ENCODE measurements at places on chromosomes 11 and 22.

DNA sequence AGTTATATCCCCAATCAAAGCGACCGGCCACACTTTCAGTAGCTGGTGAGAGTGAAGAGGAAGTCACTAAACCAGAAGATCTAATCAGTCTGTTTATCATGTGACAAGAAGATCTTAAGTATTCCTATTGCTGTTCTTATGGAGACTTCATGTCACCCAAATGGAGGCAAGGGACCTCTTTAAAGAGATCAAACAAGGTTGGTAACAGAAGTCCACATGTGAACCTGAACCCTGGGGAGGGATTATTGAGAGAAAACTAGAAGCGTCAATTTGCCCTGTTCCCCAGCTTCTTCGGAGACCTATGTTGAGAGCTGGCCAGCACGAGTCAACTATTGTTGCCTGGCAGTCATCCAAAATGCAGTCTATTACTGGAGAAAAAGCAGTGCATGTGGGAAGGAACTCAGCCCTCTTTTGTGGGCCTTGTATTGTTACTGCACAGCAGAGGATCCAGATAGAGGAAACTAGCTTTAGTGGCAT, 76.9 kb upstream of the CTSC start:
- peak overlapping the region; percentile 23 for H3K27ac ChIP-seq
- H3K27me3 ChIP-seq = no peaks in the 10 kb centered on the region
- H3K36me3 ChIP-seq = no peaks in the 10 kb centered on the region
- H3K4me3 ChIP-seq = no peak overlapping the region

DNA sequence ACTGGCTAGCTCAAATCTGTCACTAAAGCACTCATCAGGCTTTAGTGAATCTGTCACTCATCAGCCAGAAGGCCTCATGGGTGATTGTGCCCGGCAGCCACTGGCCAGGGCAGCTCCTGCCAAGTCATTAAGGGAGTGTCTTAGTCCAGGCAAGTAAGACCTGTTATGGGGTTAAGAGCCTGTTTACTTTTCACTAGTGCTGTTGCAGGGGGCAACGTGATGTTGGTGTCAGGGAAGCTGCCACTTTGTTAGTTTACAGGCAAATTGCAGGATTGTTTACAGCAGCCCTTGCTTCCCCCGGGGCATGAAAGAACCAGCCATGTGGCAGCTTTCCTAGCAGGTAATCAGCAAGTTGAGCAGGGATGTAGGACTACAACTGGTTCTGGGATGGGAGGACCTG, 155.6 kb upstream of the NCAM1 start:
- H3K36me3 ChIP-seq = no peaks in the 10 kb centered on the region
- no peak overlapping the region for H3K4me3 ChIP-seq
- DNase-seq = no peak

DNA sequence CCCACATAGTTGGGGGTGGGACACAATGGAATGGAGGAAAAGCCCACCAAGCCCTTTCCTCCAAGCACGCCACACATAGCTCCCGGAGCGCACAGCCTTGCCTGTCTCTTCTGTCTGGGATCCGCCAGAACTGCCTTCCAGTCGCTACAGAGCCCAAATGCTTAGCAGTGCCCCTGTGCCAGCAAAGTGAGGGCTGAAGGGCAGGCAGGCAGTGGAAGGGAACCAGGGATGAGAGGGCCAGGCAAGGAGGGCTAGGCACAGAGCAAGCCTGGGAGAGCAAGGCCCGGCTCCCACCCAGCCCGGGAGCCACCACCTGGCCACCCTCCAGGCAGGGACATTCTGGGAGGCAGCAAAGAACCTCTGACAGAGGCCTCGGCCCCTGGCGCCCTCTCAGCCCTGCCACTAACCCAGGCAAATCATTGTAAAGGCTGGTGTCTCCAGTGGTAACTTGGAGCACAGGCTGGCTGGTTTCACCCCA, 32.5 kb downstream of the PPP2R1B start:
- no peak overlapping the region for H3K4me3 ChIP-seq
- no peaks in the 10 kb centered on the region for H3K27me3 ChIP-seq
- H3K27ac ChIP-seq = no peak overlapping the region

GRCh38 chr11:70116386-70117065, 38.4 kb downstream of the ANO1 start:
- no peak overlapping the region for H3K4me3 ChIP-seq
- no peaks in the 10 kb centered on the region for H3K36me3 ChIP-seq
- no peak for DNase-seq
- no peaks in the 10 kb centered on the region for H3K4me1 ChIP-seq
- no peak overlapping the region for H3K27ac ChIP-seq

DNA sequence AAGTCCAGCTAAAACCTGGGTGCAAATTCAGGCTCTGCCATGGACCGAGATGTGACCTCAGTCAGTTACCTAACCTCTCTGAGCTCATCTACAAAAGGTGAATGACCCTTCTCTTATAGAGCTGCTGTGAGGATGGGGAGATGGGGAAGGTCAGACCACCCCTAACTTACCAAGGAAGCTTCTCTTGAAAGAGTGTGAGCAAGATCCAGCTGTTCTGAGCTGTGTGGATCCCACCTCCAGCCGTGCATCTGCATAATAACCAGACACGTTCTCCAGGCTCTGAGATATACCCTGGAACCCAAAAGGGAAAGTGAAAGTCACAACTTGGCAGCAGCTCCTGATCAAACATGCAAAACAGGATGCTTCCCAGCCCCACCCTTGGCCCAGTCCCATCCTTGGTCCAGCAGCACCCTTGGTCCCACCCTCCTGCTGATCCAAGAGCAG, at the start of gene APOL3:
TSS of gene APOL3 (minus strand) at position 257 of the 444 bp plus-strand sequence. CDS start 11,700 bp downstream, outside the sequence.
- no peaks in the 10 kb centered on the region for H3K27me3 ChIP-seq
- DNase-seq = peak; percentile 83
- H3K4me3 ChIP-seq = peak within 1 kb of the TSS; percentile 74
- no peaks in the 10 kb centered on the region for H3K36me3 ChIP-seq

GRCh38 chr11:33867561-33867960, 24.3 kb downstream of the LMO2 start:
- no peaks in the 10 kb centered on the region for H3K36me3 ChIP-seq
- no peak overlapping the region for H3K4me3 ChIP-seq
- peaks cover 15% of the 10 kb centered on the region for H3K4me1 ChIP-seq
- no peak for DNase-seq

- no peaks in the 10 kb centered on the region for H3K27me3 ChIP-seq
- DNase-seq = peak; percentile 3
- no peaks in the 10 kb centered on the region for H3K4me1 ChIP-seq
- H3K36me3 ChIP-seq = no peaks in the 10 kb centered on the region
- H3K4me3 ChIP-seq = no peak overlapping the region
These were observed 157.3 kb upstream of the CTSC start for GRCh38 chr11:88494848-88495247.

DNA sequence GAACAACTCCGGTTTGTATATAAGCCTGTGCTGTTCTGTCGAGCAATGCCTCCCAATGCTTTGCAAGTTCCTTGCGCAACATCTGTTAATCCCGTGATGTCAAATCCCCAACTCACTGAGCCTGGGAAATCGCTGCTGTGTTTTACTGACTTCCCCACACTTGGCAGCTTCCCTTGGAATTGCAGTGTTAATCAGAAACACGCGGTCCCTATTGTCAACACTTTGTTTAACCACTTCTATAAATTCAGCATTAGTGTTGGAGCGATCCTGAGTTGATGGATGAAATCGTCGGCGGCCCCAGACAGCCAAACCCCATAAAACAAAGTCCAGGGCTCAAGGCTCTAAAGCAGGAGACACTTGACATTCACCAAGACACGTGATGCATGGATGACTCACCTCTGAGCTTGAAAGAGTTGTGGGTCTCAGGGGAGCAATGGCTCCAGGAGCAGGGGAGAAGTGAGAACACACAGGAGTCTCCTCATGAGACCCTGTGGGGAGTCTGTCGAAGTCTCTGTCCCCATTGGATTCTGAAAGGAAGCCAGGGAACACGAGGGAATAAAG, 555.3 kb downstream of the MIAT start:
- no peak overlapping the region for H3K27ac ChIP-seq
- peaks cover 2% of the 10 kb centered on the region for H3K27me3 ChIP-seq
- no peak overlapping the region for H3K4me3 ChIP-seq

DNA sequence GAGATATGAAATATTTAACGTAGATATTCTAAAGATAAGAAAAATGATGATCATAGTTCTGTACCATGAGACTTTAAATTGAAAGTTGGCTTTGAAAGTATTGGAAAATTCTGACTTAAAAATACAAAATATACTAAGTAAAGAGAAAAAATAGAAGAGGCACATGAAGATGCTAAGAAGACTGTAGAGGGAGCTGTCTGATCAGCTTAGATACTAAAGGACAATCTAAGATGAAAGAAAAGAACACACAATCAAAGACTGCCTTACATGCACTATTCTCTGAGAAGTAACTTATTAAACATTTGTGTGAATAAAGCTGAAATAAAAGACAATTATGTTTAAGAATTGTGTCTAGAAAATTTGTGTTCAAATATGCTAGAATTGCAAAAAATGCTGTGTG, 55.1 kb downstream of the RBMXL2 start:
- no peak overlapping the region for H3K4me3 ChIP-seq
- no peaks in the 10 kb centered on the region for H3K27me3 ChIP-seq
- no peak for DNase-seq
- H3K27ac ChIP-seq = no peak overlapping the region
- H3K36me3 ChIP-seq = no peaks in the 10 kb centered on the region
- H3K4me1 ChIP-seq = no peaks in the 10 kb centered on the region

DNA sequence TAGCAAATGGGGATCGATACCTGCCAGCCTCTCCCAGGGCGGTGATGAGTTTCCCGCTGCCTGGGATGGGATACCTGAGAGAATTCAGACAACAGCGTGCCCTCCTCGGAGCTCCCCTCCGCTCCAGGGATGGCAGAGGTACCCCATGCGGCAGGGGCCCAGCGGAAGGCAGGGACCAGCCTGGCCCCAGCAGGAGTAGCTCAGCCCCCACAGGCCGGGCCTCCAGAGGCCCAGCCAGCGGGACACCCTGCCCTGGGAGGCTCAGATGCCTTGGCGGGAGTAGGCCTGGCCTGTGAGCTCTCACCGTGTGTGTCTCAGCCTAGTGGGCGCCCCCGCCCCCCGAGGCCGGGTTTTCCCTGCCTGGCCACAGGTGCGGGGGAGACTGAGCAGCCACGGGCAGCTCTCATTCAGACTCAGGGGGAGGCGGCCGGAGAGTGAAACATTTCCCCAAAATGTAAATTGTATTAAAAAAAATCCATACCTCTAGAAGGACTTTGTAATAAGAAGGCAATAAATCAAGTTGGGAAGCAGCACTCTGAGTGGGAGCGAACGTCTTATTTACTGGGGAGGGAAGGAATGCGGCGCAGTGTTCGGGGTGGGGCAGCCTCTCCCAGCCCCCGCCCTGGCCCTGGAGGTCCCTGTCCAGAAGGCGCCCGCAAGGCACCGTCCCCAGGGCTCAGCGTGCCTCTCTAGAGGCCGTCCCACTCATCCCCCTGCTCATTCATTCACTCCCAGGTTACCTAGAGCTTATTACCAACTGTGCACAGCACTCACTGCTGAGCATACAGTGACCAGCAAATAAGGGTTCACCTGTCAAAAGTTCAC, 888.0 kb downstream of the BRD1 start:
- DNase-seq = no peak
- no peak overlapping the region for H3K27ac ChIP-seq
- no peaks in the 10 kb centered on the region for H3K4me1 ChIP-seq
- H3K36me3 ChIP-seq = no peaks in the 10 kb centered on the region
- no peaks in the 10 kb centered on the region for H3K27me3 ChIP-seq

GRCh38 chr11:267491-267994, 10.7 kb upstream of the NLRP6 start:
- H3K27ac ChIP-seq = peak overlapping the region; percentile 88
- H3K4me3 ChIP-seq = peak overlapping the region; percentile 63
- H3K27me3 ChIP-seq = no peaks in the 10 kb centered on the region
- H3K4me1 ChIP-seq = peaks cover 39% of the 10 kb centered on the region

DNA sequence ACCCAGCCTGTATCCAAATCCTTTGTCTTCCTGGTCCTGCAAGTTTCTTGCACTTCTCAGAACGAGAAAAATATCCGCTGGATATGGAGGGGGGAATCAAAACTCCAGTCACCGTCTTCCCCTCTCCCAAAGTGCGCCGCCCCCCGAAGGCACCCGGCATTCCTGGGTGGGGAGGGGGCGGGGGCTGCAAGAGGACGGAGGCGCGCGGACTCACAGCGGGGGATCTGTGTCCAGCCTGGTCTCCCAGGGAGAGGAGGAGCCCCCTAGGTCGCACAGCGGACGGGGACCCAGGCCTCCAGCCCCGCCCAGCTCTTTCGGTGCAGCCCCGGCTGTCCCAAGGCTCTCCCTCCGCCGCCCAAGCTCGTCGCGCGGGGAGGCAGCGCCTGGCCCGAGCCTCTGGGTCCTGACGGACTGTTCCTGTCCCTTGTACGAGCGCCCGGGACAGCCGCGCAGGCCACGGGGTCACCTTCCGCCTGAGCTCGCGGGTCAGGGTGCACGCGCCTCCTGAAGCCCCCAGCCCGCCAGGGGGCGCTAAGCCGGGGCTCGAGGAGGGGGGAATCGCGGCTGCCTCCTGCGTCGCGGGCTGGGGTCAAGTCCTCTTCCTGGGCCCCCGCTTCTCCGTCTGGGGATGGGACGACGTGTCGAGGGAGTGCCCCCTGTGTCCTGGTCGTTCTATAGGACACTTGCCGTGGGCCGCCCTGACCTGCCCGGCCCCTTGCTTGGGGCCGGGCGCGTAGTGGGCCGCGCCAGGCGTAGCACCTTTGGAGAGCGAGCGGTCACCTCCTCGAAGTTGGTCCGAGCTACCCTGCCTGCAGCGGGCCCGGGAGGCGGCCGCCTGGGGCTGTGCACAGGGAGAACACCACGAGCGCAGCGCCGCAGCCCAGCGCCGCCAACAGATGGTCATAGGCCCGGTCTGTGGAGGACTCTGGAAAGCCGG, 2.4 kb upstream of the WNT11 start:
- H3K27me3 ChIP-seq = peaks cover 63% of the 10 kb centered on the region
- peak; percentile 74 for DNase-seq
- peaks cover 49% of the 10 kb centered on the region for H3K4me1 ChIP-seq
- H3K36me3 ChIP-seq = no peaks in the 10 kb centered on the region

DNA sequence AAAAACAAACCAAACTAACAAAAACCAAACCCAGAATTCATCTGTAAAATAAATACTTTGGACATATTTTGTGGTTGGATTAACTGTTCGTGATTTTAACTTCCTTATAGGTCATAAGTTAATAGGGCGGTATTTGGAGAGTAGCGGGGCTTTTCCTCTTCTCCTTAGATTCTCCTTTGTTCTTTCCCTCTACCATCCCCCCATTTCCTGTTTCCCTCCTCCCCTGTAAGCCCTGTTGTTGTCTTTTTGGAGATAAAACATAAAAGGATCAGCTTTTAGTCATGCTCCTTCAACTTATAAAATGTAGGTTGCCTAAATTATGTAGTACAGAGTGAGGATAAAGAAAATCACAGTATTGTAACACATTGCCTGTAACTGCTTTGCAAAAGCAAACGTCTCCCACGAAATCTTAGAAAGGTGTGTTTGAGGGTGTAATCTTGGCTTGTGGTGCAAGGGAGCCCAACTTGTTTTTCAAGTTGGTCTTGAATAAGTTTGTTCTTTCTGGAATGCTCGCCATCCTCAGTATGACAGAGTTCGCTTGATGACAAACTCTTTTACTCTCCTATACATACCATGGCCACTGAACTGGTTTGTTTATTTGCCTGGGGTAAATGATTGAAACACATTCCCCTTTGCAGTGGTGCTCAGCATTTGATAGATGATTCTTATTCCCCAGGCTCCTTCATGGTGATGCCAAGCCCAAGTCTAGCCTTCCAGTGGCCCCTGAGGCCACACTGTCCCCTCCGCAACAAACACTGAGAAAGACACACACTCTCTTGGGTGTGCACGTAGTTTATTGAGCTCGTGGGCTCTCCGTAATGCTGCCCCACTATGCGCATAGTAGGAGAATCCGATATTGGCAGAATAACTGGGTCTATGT, 49.4 kb downstream of the TEAD1 start:
- peaks cover 10% of the 10 kb centered on the region for H3K4me1 ChIP-seq
- H3K4me3 ChIP-seq = no peak overlapping the region
- no peak overlapping the region for H3K27ac ChIP-seq
- DNase-seq = no peak
- peaks cover 17% of the 10 kb centered on the region for H3K27me3 ChIP-seq
- no peaks in the 10 kb centered on the region for H3K36me3 ChIP-seq
